ENCODE measurements at places on chromosomes 4 and X. TPM values are rescaled to one million over a fixed set of nuclear protein-coding genes. Genes with fewer than 3 reads are reported as not detected.
A peak's percentile ranks its signal among the peaks of the same experiment; 100 is the strongest.

DNA sequence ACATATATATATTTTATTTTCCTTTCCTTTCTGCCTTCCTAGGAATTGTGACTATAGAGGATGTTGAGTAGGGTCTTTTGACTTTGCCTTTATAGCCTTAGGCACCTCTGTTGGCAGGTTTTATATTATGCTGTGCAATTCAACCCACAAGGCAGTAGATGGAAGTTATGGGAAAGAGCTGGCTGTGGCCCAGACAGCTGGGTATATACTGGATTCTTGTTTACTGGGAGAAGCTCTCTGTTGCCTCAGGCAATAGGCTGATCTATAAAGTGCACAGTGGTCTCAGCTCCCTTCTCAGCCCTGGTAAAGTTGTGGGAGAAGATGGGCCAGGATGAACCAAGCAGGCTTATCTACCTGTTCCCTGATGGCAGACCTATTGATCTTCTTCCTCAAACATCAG lies 342.0 kb downstream of the GBA3 start:
- peak; percentile 37 for DNase-seq

Gene PLXNB3
- 5.1 TPM for total RNA-seq

Gene C4orf36
- total RNA-seq = 0.21 TPM

Gene GAGE12H
- not detected for total RNA-seq

DNA sequence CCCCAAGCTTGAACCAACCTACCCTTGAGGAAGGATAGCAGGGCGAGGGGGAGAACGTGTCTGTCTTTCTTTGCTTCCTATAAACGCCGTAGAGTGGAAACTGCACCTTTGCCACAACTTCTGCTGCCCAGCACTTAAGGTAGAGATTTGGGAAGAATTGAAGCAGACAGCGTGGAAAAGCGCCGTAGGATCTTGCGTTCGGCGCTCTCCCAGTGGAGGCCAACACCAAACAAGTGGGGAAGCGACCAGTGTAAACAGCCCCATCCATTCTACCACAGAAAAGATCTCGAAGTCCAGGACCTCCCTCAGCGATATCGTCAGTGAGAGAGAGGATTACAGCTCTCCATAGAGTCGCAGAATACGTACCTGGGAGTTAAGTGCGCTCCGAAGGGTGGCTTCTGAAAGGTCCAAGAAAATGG lies 3.9 kb upstream of the NKX6-1 start:
- no peak for DNase-seq

All from myocyte (in vitro differentiated cells).